KBM-7 (cell line): ENCODE measurements at places on chromosomes 3 and 15.
A peak's percentile ranks its signal among the peaks of the same experiment; 100 is the strongest.

GRCh38 chr3:45269952-45270351 lies 43.9 kb upstream of the TMEM158 start:
- DNase-seq, result no peak

DNA sequence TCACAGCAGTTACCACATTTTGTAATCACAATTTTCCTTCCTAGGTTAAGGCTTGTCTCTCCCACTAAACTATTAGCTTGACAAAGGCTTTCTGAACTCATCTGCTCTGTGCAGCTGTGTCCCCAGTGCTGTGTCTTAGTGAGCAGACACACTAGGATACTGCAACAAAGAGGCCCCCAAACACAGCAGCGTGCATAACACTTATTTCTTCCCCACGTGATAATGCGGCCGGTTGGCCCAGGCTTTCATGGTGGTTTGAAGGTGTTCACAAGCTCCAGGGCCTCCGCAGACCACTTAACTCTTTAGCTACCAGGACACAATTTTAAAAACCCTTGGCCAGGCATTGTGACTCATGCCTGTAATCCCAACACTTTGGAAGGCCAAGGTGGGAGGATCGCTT lies 2.2 kb upstream of the HDAC11 start:
- no peak for DNase-seq

GRCh38 chr15:85639752-85640381 lies 154.9 kb downstream of the KLHL25 start:
- DNase-seq, result no peak

DNA sequence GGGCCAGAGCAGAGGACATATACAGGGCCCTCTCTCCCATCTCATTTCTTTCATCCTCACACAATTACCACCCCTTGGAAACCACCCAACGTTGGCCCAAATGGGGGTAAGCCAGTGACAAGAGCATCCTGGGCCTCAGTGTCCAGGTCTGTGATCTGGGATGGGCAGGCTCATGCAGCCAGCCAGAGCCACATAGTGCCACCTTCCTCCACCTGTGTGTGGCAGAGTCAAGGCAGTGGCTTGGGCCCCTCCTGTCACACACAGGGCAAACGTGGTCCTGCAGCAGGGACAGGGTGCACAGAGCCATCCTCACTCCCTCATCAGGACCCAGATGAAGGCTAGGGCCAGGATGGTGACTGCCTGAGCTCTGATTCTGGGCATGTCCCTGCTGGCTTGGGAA lies 2.3 kb upstream of the MYL3 start:
- no peak for DNase-seq

- no peak for DNase-seq
Measured at GRCh38 chr3:138336454-138336999, 6.9 kb upstream of the NME9 start.

DNA sequence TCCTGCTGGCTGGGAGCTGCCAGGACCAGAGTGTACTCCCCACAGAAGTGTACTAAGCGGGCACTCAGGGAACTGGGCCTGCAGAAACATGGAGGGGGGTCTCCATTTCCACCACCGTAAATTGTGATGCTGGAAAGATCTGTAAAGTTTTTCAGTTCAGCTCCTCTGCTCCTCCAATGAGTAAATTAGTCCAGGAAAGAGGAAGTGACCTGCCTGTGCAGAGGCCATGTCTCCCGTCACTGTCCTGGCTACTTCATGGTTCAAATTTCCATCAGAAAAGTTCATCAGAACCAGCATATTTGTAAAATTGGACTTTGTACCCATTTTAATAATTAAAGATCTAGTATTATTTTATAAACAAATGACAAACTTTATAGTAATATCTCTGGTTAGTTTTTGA lies 226.7 kb upstream of the THBS1 start:
- peak; percentile 1 for DNase-seq

GRCh38 chr15:66429117-66429516 lies 42.4 kb downstream of the MAP2K1 start:
- peak; percentile 73 for DNase-seq

DNA sequence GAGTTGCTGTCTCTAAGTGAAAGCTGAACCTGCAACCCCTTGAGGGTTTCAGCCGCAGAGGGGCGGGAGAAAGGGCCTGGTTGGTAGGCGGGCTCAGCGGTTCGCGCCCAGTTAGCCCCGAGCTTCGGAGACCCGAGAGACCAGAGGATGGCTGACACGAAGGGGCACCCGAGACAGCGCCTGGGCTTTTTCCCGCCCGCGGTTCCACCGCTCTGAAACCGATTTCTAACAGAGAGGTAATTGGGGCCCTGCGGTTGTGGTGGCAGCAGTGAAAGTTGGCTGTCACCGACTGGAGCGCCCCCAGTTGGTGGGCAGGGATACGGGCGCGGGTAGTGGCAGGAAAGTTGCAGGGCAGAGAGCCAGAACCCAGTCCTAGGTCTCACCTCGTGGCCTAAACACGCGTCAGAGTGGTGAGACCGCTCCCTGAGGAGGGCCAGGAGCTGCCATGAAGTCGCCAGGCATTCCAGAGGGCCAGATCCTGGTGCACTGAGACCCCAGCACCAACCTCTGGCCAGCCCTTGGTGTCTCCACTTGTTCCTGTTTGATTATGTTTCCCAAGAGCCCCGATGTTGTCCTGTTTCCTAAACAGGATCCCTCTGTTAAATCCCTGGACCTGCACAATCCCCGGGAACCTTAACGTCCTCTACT lies 625 bp upstream of the ELL3 start:
- DNase-seq, result peak; percentile 93

DNA sequence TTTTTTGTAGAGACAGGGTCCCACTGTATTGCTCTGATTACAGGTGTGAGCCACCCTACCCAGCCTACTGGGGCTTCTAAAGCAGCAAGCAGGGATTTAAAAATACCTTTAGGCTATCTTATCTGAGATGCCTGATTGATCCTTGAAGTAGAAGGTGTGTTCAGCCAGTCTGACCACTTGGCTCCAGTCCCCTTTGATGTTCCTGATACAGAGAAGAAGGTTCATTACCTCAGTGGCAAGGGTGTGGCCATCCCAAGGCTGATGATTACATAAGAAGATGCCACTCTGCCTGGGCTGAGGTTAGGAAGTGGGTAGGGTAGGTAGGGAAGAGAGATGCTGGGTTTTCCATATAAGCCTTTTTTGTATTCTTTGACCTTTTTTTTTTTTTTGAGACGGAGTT lies 11.2 kb upstream of the DCAF1 start:
- DNase-seq, result no peak

DNA sequence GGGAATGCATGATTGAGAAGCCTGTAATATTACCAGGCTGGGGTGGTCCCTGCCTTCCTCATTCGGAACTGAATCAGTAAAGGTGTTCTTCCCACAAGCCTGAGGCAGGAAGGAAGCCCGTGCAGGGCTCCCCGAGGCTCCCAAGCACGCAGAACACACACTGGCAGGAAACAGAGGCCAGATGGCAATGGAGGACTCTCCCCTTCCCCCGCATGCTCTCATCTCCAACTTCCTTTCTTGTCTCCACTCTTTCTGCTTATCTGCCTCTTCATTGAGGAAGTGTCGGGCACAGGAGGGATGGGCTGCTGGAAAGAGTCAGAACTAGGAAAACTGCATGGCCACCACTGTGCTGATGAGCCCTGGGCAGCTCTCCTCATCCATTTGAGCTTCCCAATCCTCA lies 123.5 kb downstream of the NUP210 start:
- DNase-seq, result peak; percentile 99

DNA sequence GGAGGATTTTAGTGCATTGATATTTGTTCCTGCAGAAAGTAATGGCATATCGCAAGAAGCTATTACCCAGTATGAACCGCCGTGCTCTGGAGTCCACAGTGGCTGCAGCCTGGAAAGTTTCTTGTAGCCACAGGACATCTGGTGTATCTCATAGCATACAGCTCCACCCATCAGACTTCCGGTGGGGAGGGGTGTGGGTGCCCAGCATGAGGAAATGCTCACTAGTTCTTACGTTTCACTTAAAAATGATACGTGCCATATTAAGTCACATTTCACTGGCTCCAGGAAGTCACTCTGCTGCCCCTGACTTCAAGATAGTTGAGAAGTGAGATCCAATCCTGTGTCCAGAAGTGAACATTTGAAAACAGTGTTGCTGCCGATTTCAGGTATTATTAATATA lies 990.4 kb downstream of the GBE1 start:
- DNase-seq, result peak; percentile 67
